ENCODE measurements at places on chromosomes 13 and 19.
A peak's percentile ranks its signal among the peaks of the same experiment; 100 is the strongest.

GRCh38 chr19:5479958-5480357 lies 24.7 kb downstream of the ZNRF4 start:
- no peak for DNase-seq

DNA sequence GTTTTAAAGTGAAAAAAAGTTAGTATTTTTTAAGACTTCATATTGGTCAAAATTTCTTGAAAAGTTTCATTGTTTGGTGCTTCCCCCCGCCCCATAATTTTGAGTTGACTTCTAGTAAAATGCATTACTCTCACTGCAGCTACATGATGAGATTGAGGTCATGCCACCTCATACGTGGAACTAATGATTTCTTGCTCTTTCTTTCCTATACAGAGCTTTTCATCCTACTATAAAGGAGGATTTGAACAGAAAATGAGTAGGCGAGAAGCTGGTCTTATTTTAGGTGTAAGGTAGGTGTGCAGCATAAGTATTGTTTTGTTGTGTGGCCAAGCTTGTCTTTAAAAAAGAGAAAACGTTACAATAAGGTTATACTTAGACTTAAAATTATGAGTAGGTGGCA lies 55.0 kb downstream of the DNAJC15 start:
- DNase-seq = no peak

DNA sequence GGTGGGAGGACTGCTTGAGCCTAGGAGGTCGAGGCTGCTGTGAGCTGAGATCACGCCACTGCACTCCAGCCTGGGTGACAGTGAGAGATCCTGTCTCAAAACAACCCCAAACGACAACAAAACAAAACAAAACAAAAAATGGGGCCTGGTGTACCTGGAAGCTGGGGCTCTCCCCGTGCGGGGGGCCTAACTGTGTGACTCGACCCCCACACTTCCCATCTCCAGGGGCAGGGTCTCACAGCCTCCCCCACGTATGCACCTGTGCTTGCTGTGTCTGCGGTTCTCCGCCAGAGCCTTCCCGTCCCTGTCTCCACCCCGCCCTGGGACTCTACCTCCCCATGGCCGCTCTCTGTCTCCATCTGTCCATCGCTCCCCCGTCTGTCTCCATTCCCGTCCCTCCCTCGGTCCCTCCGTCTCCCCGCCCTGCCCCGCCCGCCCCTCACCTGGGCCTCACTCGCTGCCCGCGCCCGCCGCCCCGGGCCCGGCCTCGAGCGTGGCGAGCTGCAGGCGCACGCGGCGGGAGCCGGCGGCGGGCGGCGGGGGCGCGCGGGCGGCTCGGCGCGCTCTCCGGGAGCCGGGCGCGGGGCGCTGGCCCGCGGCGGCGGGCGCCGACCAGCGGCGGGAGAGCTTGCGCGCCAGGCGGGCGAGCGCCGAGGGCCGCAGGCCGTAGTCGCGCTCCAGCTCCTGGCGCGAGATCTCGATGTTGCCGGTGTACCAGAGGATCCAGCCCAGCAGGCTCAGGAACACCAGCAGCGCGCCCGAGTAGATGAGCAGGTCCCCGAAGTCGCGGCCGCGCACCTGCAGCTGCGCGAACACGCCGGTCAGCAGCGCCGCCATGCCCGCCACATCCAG lies 587 bp downstream of the TMEM238 start:
- peak; percentile 50 for DNase-seq

DNA sequence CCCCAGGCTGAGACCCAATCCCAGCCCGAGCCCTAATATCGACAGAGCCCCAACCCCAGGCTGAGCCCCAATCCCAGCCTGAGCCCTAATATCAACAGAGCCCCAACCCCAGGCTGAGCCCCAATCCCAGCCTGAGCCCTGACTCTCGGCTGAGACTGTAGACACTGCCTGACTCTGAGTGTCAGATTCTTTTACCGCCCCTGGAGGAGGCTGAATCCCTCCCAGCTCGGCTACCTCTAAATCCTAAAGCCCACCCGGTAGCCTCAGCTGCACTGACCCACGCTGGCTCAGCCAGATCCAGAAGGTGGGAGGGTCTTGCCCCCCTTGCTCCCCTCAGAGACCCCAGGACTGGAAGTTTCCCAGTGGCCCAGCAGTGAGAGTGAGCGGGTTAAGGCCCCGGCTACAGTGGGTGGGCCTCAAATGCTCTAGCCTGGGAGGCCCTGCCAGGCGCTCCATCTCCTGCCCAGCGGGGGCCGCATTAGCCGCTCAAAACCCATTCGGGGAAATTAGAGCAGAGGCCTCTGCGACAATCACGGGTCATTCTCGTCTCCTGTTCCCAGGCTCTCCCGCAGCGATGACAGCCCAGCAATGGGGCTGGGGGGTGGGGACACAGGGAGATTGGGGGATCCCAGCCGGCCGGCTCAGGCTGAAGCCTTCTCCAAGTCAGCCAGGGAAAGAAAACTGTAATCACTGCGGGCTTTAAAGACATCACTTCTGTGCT lies 43.8 kb downstream of the ZNRF4 start:
- no peak for DNase-seq

DNA sequence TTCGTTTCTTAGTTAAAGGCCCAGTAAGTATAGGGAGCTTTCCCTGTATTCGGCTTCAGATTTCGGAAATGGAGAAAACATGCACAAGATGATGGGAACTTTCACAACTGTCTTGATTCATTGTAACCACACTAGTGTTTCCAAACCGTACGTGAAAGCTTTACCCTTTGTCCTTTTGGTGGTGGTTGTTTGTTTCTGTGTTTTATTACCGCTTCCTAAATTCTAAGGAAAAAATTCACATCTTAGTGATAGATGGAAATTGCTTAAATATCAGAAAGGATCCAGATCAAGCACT lies 504 bp upstream of the VWA8 start:
- DNase-seq = no peak

Measured in stimulated activated CD4-positive, alpha-beta T cell treated with anti-CD3 and anti-CD28 coated beads, Interleukin-4, amount 100 ng/mL, for 24 hours (primary cell).